ENCODE measurements at places on chromosomes 6 and 20.

DNA sequence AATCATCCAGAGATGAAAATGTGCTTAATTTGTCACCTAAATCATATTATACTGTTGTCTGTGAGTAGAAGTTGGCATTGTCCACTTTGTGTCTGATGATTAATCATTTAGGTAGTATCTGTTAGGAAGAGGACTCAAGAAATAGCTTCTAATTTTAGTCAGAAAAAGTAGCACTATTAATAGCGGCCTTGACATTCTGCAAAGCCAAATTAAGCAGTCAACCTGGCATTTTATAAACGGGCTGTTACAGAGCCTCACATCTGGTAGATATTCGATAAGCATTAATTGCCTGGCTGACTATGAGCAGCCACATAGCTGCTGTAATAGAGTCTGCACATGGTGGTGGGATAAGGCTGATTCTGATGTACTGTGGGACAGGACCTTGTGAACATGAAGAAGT lies 99.5 kb downstream of the KLHL32 start:
- no peak for DNase-seq

DNA sequence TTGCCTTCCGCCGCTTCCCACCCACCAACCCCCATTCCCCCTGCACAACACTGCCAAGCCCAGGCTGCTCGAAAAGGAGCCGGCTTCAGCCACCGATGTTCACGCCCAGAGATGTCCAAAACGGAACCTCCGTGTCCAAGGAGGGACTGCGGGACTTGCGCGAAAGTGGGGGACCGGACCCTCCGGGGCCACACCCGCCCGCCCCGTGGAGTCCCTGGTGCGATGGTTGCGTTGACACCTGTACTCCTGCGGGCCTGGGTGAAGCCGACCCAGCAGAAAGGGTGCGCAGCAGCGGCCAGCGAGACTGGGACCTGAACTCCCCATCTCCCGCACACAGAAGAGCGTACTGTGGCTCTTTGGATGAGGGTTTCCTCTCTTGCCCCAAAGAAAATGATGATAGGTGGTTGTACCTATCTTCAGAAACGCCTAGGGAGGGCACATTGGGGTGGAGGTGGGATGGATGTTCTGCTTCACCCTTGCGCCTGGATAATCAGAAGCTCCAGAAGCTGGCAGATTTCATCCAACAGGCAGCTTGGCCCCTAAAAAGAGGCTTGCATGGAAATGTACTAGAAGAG lies 1.9 kb upstream of the VGLL2 start:
- no peak for DNase-seq

DNA sequence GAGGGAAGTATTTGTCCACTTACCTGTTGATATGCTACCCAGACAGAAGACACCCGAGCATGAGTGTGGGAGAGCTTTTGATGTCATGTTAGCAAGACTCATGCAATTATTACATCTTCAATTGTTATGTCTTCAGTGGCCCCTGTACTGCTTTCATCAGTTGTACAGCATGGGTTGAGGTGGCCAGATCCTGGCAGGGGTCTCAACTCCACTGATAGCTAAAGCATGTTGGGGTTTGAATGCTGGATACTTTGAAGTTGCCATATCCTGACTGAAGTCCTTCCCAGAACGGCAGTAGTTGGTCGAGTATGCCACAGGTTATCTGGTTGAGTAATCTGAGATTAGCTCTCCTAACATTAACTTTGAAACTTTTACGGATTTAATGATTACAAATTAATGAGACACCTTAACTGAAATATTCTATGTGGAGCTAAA lies 46.7 kb downstream of the LRRN4 start:
- no peak for DNase-seq

DNA sequence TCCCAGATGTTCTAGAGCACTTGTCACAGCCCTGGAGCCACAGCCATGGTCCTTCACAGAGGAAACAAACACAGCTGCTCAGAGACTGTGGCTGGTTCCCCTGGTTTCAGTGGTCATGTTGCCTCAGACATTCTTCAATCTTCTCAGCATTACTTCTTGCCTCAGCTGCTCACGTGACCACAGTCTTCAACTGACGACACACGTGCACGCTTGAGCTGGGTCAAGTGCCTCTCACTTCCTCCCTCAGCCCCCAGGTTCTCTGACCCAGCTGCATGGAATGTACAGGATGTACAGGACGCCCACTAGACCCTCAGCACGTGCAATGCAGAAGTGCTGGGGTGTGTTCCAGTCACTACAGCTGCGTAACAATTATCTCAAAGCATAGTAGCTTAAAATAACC lies 159.8 kb upstream of the GGTLC1 start:
- DNase-seq, result no peak

- DNase-seq, result peak; percentile 48
Observed at GRCh38 chr6:83853178-83854000, at the start of gene RIPPLY2. Gene RIPPLY2, plus strand, starts transcription at chr6:83853360. Its CDS starts 57 bp downstream, at chr6:83853417.

Measured in COR-L47 (cell line).